ENCODE measurements at places on chromosomes 13 and 19.

DNA sequence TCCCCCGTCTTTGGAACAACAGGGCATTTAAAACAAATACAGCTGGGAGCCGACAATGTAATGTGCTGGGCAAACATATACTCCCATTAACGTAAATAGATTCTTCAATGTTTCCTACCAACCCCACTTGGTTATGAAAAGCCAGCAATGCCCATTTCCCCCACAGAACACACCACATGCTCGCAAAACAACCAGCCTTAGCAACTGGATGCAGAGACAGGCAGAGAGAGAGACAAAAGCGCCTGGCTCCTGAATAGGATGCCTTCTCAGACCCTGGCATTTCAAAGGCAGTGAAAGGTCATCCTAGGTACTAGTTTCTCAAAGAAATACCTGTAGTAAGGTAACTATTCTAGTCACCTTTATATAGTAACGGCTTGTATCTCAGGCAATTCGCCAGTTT, 462.9 kb downstream of the ITGBL1 start:
- DNase-seq, result no peak

DNA sequence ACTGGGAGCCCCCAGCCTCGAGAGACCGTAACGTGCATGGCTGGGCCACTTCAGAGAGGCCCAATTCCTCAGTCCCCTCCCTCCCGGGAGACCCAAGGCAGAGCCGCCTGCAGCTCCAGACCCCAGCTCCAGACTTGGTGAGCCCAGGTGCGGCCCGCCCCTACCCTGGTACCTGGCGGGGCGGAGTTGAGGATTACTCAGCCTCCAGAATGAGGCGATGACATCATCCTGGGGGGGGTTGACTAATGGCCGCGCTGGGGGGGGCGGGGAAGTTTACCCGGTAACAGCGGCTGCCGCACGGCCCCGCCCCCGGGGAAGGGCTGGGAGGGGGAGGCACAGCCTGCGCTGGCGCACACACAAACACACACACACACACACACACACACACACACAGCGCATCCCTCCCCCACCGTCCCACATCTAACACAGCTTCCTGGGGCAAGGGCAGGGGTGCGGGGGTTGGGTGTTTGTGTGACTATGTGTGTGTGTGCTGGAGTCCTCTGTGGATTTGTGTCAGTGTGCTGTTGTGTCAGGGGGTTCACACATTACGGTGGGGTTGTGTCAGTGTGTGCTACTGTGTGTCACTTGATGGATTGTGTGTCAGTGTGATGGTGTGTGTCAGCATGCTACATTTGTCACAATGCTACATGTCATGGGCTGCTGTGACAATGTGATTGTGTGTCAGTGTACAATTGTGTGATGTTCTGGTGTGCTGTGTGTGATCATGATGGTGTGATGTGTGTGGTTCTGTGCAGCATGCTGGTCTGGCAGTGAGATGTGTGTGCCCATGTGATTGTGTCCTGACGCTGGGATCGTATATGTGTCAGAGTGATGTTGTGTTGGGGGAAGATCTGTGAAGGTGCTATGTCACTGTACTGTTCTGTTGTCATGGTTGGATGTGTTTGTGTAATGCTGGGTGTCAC, 10.3 kb upstream of the BBC3 start:
- no peak for DNase-seq

DNA sequence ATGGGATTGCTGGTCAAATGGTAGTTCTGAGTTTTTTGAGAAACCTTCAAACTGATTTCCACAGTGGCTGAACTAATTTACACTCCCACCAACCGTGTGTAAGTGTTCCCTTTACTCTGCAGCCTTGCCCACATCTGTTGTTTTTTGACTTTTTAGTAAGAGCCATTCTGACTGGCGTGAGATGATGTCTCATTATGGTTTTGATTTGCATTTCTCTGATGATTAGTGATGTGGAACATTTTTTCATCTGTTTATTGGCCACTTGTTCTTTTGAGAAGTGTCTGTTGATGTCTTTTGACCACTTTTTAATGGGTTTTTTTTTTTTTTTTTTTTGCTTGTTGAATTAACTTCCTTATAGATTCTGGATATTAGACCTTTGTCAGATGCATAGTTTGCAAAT, 4.3 kb downstream of the CAB39L start:
- no peak for DNase-seq

- DNase-seq, result no peak
Observed at GRCh38 chr19:49145573-49146407, 9.4 kb downstream of the HRC start.

- DNase-seq, result no peak
Observed at GRCh38 chr13:49238621-49239020, 9.1 kb upstream of the CDADC1 start.

- DNase-seq, result no peak
Observed at GRCh38 chr13:99540530-99540929, 39.3 kb downstream of the TM9SF2 start.

GRCh38 chr19:13920524-13920923, 14.5 kb downstream of the CC2D1A start:
- DNase-seq, result no peak

DNA sequence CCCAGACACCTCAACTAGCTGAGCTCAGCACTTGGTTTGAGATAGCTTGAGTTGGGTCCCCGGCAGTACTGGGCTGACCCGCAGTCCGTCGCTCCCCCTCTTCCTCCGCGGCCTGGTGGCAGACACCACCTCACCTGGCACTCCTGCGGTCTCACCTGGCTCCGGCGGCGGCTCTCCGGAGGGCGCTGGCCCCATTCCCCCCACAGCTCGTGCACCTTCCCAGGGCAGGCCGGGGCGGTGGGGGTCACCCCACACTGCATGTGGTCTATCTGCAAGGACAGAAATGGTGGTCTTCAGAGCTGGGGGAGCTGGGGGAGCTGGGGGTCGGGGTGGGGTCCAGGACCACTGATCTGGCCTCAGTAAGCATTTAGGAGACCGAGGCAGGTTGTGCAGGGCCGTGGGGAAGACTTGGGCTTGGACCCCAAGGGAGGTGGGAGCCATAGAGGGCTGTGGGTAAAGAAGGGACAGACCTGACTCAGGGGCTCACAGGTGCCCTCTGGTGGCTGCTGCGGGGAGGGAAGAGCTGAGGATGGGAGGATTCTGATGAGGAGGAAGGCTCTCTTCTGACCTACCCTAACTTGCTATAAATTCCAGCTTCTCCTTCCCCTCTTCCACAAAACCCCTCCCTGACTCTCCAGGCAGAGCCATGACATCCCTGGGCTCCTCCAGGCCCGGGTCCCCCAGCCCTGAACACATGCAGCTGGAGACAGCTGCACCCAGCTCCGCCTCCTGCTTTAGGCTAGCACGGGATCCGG, 6.7 kb upstream of the PLIN4 start:
- DNase-seq, result no peak

- DNase-seq, result peak; percentile 86
Observed at GRCh38 chr13:110240352-110240751, 66.6 kb downstream of the COL4A1 start.

DNA sequence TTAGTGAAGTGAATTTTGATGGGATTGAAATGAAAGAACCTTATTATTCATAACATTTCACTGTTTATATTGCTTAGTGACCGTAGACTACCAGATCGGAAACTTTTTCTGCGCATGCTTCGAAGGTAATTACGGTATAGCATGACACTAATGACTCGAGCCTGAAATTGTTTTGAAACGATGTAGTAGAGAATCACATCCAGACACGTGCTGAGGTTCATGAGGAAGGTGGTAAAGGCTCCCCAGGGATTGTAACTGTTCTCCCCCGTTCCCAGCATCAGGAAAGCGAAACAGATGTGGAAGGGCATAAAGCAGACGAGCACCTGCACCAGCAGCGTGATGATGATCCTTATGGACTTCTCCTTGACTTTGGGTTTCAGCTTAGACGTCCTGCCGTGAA, 3.3 kb downstream of the GPR18 start:
- no peak for DNase-seq

- DNase-seq, result no peak
Observed at GRCh38 chr13:58960888-58961287, 1202.8 kb downstream of the DIAPH3 start.

Data from vagina (tissue), 2 donors.